GM10248 (cell line): ENCODE measurements at places on chromosomes 12 and 14.

GRCh38 chr12:78966062-78966461 is 101.5 kb downstream of the SYT1 start:
- DNase-seq: no peak

DNA sequence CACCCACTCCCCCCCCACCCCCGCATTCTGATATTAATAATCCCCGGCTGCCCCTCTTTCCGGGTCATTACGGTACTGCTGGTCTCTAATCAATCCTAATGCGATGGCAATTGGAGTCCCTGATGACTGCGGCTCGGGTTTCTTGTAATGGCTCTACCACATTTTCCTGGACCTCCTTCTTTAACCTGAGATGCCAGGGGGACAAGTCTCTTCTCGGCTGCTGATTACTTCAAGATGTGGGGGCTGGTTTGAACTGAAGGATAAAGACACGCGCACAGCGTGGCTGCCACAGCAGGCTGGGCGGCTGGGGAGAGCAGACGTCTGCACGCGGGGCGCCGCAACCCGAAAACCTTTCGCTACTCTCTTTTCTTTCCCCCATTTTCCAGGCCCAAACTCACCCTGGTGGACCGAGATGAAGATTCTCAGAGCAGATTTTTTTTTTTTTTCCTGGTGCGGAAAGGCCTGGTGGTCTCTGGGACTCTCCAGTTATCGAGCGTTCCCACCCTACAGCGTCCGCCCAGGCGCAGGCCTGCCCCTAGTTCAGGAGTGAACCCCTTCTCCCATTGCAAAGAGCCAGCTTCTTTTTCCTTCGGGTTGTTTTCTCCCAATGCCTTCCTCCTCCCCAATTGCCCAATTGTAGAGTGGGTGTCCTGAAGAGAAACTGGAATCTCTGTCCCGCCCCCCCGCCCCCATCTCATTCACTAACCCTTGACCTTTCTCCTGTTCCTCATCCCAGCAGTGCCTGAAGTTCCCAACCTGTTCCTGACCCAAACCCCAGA is 6.0 kb upstream of the SIX1 start:
- DNase-seq: no peak

DNA sequence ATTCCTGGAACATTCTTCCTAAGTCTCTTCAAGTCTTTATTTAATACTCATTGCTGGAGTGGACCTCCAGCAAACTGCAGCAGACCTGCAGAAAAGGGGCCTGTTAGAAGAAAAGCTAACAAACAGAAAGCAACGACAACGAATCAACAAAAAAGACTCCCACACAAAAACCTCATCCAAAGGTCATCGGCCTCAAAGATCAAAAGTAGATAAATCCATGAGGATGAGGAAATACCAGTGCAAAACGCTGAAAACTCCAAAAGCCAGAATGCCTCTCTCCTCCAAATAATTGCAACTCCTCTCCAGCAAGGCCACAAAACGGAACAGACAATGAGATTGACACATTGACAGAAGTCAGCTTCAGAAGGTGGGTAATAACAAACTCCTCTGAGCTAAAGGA is 472.2 kb downstream of the C12orf50 start:
- DNase-seq: no peak

DNA sequence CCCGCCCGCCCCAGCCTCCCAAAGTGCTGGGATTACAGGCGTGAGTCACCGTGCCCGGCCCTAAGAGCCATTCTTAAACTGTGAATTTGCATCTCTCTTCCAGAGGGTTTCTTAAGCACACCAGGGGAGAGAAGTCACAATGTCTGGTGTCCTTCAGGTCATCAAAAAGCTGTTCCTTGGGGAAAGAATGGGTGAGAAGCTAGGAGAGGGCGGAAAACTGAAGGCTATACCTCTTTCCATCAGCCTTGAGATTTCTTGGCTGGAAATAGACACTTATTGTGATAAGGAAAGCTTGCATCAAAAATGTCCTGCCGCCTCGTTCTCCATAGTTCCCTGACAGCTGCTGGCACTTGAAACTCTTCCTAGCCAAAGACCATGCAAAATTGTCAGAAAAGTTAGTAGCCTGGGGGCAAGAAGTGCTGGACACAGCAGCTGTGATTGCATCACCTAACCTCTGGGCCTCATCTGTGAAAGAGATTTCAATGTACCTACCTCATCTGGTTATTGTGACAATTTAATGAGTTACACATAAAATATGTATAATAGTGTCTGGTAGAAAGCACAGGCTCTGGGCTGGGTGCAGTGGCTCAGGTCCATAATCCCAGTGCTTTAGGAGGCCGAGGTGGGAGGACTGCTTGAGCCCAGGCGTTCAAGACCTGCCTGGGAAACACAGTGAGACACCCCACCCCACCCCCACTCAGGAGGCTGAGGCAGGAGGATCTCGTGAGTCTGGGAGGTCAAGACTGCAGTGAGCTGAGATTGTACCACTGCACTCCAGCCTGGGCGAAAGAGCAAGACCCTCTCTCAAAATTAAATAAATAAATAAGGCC is 9.7 kb upstream of the UBC start:
- no peak for DNase-seq

- no peak for DNase-seq
These were observed 69.9 kb downstream of the MYRFL start for GRCh38 chr12:69894800-69895383.

DNA sequence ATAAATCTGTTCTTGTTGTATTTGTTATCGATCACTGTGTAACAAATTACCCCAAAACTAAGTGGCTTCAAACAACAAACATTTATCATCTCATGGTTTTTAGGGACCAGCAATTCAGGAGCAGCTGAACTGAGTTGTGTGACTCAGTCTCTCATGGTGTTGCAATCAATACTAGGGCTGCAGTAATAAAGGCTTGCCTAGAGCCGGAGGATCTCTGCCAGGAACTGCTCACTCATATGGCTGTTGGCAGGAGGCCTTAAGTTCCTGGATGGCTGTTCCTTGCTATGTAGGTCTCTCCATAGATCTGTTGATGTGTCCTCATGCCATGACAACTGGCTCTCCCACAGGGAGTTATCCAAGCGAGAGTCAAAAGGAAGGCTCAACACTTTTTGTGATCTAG is 3.8 kb upstream of the PSMC6 start:
- no peak for DNase-seq
